ENCODE measurements at places on chromosomes 5 and 9.

GRCh38 chr9:121660876-121661275 lies 9.4 kb downstream of the DAB2IP start:
- no peak for DNase-seq

GRCh38 chr5:6361101-6361500 lies 17.2 kb downstream of the MED10 start:
- no peak for DNase-seq

DNA sequence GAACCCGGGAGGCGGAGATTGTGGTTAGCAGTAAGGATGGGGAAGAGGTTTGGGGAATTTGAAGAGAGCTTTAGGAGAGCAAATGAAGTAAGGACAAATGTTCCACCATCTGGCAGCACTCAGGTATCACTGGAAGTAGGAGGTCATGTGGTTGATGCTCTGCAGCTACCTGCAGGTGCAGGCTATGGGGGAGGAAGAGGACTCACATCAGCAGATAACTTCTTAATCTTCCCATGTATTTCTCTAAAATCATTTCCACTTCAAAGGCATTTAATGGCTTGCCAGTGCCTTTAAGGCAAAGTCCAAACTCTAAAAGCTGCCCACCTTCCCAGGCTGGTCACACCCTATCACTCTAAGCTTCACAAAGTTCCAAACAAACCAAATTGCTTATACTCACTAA lies 8.1 kb upstream of the HAVCR1 start:
- no peak for DNase-seq

DNA sequence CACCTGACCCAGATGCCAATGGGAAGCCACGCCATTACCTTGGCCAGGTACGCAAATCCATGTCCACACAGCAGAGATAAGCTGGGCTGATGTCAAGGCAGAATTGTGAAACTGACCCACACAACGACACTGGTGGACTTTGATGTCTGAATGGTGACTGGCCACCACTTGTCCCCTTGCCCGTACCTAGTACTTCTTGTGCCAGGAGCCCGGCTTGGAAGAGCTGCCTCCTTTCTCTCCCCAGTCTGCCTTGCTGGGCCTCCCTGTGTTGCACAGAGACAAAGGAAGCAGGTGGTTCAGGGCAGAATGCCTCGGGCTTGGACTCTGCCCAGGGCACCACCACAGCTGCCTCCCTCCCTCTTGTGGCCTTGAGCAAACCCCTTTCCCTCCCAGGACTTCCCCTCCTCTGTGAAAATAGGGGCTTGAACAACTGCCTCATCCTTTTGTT lies 23.3 kb downstream of the PTGES2 start:
- no peak for DNase-seq

GRCh38 chr5:35813521-35813920 lies 43.2 kb upstream of the IL7R start:
- no peak for DNase-seq

DNA sequence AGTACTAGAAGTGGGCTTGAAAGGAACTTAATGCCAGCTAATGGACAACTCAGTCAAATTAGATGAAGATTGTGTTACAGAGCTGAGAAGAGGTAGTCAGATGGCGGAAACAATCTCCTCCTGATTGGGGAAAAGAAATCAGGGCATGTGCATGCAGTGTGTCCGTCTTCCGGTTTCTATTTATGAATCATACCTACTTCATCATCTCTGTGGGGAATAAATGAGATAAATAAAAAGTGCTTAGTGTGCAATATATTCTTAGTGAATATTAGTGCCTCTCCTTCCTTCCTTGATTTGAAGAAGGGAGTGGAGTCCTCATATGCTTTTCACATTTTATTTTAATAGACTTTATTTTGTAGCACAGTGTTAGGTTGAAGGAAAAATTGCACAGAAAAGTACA lies 108.7 kb upstream of the NFIL3 start:
- DNase-seq = no peak

DNA sequence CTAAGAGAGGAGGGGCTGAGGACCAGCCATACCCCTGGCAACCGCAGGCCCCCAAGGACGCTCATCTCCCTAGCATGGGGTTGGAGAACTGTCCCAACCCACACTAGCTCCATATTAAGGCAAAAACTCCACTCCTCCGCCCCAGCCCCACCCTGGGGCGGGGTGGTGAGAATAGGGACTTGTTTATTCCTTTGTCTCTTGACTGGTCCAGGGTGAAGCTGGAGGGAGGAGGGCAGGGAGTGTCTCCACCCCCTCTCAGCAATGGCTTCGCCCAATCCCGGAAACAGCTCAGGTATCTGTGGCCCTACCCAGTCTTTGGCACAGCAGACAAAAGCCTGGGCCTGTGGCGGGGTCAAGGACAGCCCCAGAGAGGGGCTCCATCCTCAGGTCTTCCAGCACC lies 16.9 kb downstream of the PRRX2 start:
- no peak for DNase-seq

GRCh38 chr5:172140866-172141265 lies 47.2 kb downstream of the STK10 start:
- no peak for DNase-seq

- no peak for DNase-seq
Measured at GRCh38 chr9:93596399-93596798, 20.0 kb downstream of the PHF2 start.

- DNase-seq = no peak
Measured at GRCh38 chr5:98175474-98175873, 598.0 kb upstream of the RGMB start.

- DNase-seq = no peak
Measured at GRCh38 chr5:31630931-31631330, 8.0 kb upstream of the PDZD2 start.

GRCh38 chr5:72845889-72846288 lies 29.4 kb downstream of the TNPO1 start:
- DNase-seq = no peak

GRCh38 chr5:55306641-55307382 lies 682 bp downstream of the DHX29 start:
- DNase-seq = no peak

DNA sequence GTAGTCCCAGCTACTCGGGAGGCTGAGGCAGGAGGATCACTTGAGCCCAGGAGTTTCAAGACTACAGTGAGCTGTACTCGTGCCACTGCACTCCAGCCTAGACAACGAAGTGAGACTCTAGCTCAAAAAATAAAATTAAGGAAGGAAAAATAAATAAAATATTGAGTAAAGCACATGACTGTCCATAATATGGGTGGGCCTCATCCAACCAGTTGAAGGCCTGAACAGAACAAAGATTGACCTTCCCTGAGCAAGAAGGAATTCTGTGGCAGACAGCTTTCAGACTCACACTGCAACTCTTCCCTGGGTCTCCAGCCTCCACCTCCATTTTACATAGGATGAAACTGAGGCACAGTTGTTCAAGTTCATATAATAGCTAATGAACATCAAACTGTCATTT lies 72.3 kb downstream of the RAD23B start:
- no peak for DNase-seq

- no peak for DNase-seq
Measured at GRCh38 chr5:128491291-128491690, 46.8 kb downstream of the FBN2 start.
